ENCODE measurements at places on chromosomes 13 and 19.

- DNase-seq: no peak
Observed at GRCh38 chr19:43895727-43896308, 39.3 kb downstream of the ZNF45 start.

- no peak for DNase-seq
Observed at GRCh38 chr19:542173-542866, 1.5 kb upstream of the GZMM start.

DNA sequence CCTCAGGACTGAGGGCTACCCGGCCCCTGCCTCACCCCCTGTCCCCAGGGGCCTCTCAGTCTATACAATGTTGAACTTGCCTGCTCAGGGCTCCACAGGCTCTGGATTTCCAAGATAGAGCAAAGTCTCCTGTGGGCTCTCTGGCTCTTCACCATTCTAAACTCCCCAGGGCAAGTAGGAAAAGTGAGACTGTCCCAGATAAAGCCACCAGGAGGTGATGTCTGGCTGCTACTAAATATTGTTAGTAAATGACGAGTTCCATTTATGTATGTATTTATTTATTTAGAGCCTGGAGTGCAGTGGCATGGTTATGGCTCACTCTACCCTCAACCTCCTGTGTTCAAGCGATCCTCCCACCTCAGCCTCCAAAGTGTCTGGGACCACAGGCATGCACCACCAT is 73.6 kb upstream of the SIAH3 start:
- no peak for DNase-seq

GRCh38 chr13:98858191-98858590 is 105.7 kb upstream of the SLC15A1 start:
- no peak for DNase-seq

DNA sequence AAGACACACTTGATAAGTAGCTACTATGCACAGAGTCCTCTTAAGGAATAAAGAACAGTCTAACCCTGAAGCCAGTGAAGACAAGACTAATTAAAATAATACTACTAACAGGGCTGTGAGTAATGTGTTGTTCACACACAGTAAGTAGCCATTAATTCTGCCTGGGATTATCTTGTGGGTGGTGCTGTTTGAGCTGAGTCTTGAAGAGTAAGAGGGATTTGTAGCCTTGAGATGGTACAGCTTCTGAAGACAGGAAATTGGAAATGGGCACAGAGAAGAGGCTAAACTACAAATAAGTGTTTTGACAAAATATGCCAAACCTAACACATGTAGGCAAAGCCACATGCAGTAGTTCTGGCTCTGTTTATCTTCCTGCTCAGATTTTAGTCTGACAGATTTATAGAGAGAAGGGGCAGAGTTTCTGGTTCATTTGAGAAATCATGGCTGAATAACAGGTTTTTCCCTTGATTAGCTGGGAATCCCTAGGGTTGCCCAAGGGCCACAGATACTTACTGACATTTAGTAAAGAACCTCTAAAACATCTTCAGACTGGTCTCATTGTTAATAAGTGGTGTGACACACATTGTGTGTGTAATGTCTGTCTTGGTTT is 38.0 kb downstream of the ITGBL1 start:
- DNase-seq: no peak

DNA sequence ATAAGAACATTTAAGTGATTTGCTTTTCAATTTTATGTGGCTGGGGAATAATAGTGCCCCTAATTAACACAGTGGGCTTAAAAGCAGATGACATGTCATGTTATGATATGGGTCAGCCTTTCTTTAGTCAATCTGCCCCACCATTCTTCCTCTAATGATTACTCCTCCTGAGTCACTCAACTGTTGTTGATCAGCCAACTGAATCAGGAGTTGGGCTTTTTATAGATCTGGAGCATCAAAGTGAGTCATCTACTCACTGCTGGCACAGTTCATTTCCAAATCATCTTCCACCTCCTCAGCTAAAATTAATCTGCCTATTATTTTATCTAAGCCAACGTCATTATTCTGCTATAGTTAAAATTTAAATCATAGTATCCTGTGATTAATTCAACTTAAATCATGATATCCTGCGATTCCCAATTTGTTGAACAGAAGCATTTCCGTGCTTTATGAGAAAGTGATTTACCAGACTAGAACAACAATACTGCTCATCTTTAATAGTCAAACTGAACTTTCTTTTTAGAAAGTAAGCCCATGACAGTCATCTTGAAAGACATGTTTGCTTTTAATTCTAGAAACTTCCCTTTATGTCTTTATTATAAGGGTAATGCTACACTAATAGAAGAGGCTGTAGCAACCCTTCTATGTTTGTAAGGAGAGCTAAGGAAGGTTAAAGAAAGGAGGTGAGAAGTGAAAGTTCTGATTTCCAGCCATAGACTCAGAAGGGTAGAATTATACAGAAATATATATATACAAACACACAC is 551.4 kb downstream of the TBC1D4 start:
- DNase-seq: no peak

GRCh38 chr13:23711355-23711754 is 141.1 kb downstream of the TNFRSF19 start:
- DNase-seq: no peak

DNA sequence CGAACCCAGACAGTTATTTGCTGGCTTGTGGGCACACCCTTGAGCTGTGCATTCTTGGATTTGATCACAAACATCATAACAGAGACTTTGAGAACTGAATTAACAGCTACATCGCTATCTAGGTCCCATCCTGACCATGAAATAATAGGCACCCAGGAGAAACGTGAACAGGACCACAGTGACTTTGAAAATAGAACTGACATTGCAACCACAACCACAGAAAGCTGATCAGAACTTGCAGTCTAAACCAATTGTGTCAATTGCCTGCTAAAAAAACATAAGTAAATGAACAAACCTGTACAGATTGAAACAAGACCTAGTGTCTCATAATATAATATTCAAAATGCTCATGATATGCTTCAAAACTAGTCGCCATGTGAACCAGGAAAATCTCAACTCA is 18.3 kb upstream of the KATNAL1 start:
- DNase-seq: no peak

- no peak for DNase-seq
Observed at GRCh38 chr13:23898101-23898500, 799 bp upstream of the C1QTNF9B start.

GRCh38 chr13:89270736-89271135 is 1599.6 kb downstream of the SLITRK5 start:
- DNase-seq: no peak

- DNase-seq: no peak
Observed at GRCh38 chr13:31380715-31381114, 180.9 kb downstream of the B3GLCT start.

DNA sequence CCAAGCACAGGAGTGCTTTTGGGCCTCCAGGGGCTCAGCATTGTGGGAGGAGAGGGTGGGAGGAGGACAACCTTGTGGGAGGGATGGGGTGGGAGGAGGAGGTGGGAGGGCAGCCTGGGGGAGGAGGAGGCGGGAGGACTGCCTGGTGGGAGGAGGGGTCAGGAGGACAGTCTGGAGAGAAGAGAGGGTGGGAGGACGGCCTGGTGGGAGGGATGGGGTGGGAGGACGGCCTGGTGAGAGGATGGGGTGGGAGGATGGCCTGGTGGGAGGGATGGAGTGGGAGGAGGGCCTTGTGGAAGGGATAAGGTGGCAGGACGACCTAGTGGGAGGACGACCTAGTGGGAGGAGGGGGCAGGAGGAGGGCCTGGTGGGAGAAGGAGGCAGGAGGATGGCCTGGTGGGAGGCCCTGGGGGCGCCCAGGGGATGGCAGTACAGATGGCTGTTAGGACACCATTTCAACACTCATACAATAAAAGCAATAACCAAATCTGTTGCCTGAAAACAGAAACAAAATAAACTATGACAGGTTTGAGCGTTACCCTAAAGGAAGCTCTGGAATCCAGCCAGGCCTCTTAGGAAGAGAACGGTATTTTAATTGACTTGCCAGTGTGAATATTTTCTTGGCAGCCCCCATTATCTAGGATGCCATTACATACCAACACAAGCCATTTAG is 63.7 kb downstream of the CRYL1 start:
- DNase-seq: no peak

GRCh38 chr19:56837492-56838023 is 3.0 kb downstream of the PEG3 start:
- no peak for DNase-seq

- DNase-seq: no peak
Observed at GRCh38 chr19:45645068-45645630, 6.0 kb upstream of the EML2 start.

- DNase-seq: no peak
Observed at GRCh38 chr13:110380359-110381028, 73.4 kb downstream of the COL4A2 start.

- peak; percentile 100 for DNase-seq
Observed at GRCh38 chr19:4471403-4472173, 509 bp upstream of the HDGFL2 start.

DNA sequence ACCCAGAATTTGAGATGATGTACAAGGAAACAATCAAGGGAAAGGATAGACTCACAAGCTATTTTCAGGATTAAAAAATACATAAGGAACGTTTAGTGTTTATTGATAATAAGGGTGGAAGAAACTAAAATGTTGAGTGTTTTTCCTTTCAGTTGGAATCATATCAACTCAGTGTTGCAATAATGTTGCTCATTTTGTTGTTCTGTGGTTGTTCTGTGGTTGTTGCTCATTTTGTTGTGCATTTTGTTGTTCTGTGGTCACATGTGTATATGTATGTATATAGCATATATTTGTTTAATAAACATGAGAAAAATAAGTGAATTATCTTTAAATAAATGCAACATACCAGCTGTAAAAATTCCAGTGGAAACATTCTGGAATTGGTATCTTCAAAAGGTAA is 262.4 kb upstream of the SPRY2 start:
- no peak for DNase-seq

- DNase-seq: no peak
Observed at GRCh38 chr13:94080527-94080926, 399.0 kb downstream of the DCT start.

DNA sequence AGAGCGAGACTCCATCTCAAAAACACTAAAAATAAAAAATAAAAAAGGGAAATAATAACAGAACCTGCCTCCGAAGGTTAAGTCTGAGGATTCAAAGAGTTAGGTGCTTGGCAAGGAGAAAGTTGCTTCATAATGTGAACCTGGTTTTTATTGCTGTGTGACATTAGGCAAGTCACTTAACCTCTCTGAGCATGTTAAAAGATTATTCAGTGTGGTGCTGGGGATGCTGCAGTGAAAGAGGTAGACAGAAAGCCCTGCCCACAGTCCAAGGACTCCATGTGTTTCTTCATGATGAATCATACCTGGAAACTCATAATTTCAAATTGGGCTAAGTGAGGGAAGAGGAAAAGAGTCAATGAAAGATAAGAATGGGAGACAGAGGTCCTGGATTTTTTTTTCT is 2.4 kb downstream of the IL27RA start:
- DNase-seq: no peak

GRCh38 chr13:97194479-97194878 is 27.7 kb upstream of the MBNL2 start:
- no peak for DNase-seq

DNA sequence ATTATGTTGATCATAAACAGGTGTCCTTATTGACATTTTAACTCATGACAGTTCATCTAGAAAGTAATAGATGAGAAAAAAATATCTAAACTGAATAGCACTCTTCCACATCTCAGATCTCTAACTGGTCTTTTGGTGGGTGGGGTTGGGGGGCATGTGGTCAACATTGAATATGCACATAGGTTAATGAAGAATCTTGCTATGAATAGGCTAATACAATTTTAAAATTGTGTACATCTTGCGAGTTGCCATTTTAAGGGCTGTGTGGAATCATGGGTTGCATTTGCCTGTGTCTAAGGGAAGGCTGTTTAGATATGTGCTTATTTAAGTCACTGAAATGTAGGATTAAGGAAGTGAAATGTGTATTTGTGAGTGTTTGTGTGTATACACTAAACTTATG is 346.0 kb downstream of the ITGBL1 start:
- DNase-seq: no peak

DNA sequence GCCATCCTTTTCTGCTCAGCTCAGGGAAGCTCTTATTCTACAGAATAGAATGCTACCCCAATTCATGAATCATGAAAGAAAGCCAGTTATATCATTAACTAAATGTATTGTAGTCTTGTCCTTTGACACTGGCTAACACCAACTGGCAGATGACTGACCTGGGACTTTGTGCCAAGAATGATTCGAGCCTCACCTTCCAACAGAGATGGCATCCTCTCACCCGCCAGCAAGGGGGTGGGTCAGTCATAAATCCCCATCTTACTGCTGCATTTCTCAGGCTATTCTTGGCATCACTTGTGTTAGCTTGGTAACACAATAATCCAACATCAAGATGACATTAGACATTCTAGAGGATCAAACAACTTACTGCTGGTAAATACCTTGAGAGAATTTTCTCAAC is 1239.8 kb upstream of the MIR17HG start:
- no peak for DNase-seq

- DNase-seq: no peak
Observed at GRCh38 chr19:58227964-58228584, 640 bp upstream of the ZNF544 start.

DNA sequence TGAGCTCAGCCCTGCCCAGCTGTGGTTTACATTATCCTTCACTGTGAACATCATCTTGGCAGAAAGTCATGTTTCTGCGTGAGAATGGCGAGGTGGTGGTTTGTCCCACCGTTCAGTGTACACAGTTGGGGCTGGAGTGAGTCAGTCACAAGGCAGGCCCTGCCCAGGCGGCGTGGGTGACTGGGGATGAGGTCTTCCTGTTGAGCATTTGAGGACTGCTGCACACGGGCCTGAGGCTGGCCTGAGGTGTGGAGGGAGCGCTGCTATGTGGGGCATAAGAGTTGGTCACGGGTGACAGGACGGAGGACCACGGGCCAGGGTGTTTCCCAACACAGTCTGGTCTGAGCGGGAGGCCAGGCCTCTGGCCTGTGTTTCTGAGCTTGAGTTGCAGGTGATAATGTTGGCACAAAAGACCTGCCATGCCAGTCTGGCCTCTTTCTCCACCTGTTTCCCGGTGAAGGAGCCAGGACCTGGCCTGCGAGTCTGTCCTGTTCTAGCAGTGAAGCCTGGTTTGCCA is 13.4 kb upstream of the C19orf33 start:
- DNase-seq: no peak

GRCh38 chr13:99310382-99311031 is 3.3 kb upstream of the GPR183 start:
- no peak for DNase-seq

GRCh38 chr19:32497391-32497790 is 83.6 kb upstream of the PDCD5 start:
- no peak for DNase-seq

GRCh38 chr19:46886546-46887239 is 25.9 kb downstream of the ARHGAP35 start:
- DNase-seq: no peak

DNA sequence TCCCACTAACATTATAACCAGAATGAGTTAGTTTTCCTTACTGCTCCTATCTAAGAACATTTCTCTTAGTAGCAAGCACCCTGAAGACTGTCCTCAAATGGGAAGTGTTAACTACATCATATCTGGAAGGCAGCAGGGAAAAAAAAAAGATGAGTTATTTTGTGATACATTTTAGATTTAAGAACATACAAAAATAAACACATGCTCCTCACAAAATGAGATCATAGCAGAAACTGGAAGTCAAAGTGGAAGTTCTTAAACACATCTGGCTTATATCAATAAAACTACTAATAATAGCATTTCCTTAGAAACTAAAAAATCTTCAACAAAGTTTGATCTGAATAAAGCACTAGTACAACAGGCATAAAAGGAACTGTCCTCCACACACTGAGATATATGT is 70.4 kb downstream of the SLITRK6 start:
- no peak for DNase-seq
